ENCODE measurements at places on chromosomes 13 and 19. TPM values are rescaled to one million over a fixed set of nuclear protein-coding genes. Genes with fewer than 3 reads are reported as not detected.

The PSG5 gene
- total RNA-seq, result 1.7 TPM

The FCER2 gene
- total RNA-seq, result not detected

GRCh38 chr19:7908742-7909461 is 5.2 kb downstream of the MAP2K7 start:
- no peak overlapping the region for H3K27ac ChIP-seq
- H3K27me3 ChIP-seq, result no peaks in the 10 kb centered on the region
- DNase-seq, result no peak
- peaks cover 9% of the 10 kb centered on the region for H3K4me1 ChIP-seq
- H3K36me3 ChIP-seq, result peaks cover 2% of the 10 kb centered on the region

DNA sequence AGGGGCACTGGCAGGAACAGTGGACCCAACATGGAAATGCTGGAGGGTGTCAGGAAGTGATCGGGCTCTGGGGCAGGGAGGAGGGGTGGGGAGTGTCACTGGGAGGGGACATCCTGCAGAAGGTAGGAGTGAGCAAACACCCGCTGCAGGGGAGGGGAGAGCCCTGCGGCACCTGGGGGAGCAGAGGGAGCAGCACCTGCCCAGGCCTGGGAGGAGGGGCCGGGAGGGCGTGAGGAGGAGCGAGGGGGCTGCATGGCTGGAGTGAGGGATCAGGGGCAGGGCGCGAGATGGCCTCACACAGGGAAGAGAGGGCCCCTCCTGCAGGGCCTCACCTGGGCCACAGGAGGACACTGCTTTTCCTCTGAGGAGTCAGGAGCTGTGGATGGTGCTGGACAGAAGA is 4.1 kb downstream of the KLK2 start:
- H3K4me3 ChIP-seq, result no peak overlapping the region
- no peaks in the 10 kb centered on the region for H3K27me3 ChIP-seq
- H3K4me1 ChIP-seq, result no peaks in the 10 kb centered on the region
- DNase-seq, result no peak
- H3K36me3 ChIP-seq, result no peaks in the 10 kb centered on the region

GRCh38 chr19:38145623-38146022 is 78.4 kb downstream of the DPF1 start:
- no peak overlapping the region for H3K4me3 ChIP-seq
- peaks cover 5% of the 10 kb centered on the region for H3K36me3 ChIP-seq
- no peaks in the 10 kb centered on the region for H3K27me3 ChIP-seq

DNA sequence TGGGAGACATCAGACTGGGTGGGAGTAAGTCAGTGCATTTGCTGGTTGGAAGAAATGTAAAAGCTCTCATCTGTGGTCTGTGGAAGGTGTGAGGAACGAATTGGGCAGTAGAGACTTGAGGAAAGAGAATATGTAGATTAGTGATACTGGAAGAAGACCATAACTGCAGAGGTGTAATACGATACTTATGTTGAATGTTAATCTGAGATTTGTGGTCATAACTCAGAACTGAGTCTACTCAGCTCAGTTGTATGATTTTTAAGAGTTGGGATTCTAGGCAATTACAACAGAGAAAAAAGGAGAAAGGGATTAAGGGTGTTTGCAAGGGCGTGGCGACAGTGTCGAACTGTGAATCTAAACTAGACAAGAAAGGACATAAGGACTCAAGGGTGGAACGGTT is 3.2 kb upstream of the IL17D start:
- DNase-seq, result no peak
- H3K27me3 ChIP-seq, result no peaks in the 10 kb centered on the region
- H3K27ac ChIP-seq, result no peak overlapping the region
- peaks cover 15% of the 10 kb centered on the region for H3K4me1 ChIP-seq
- H3K36me3 ChIP-seq, result no peaks in the 10 kb centered on the region
- no peak overlapping the region for H3K4me3 ChIP-seq

Measured in Caco-2 (cell line).